ENCODE measurements at places on chromosomes 12 and 14.

- DNase-seq = peak; percentile 5
Observed at GRCh38 chr12:92185052-92185451, 39.4 kb upstream of the BTG1 start.

DNA sequence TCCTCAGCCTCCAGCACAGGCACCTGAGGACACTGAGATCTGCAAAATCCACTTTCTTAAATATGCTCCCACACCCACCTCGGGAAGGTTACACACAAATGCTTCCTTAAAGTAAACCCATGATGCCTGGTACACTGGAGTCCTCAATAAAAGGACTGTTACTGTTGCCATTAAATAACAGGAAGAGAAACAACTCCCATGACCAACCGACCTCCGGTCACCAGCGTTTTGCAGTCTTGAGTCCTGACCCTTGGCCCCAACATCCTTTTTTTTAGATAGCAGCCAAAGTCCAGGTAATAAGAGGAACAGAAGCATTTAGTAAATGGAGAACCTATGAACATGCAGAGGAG lies 42.4 kb downstream of the ITPK1 start:
- no peak for DNase-seq

DNA sequence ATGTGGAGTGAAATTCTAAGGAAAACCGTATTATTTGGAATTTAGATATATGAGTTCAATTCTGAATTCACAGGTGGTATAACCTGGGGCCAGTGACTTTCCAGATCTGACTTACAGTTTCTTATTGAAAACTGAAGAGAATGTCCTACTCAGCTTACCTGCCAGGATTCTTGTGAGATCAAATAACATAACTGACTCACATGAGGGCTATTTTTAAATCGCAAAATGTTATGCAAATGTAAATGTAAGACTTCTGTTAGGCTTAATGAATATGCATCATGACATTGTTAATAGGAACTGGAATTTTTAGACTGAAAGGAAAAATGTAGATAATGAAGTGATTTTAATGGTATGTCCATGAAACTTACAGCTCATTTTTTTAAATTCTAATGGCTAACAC lies 1142.1 kb downstream of the FLRT2 start:
- DNase-seq = no peak

- DNase-seq = no peak
Observed at GRCh38 chr14:71593966-71594365, 338.3 kb upstream of the RGS6 start.

GRCh38 chr12:56836317-56836716 lies 73.2 kb downstream of the HSD17B6 start:
- no peak for DNase-seq

DNA sequence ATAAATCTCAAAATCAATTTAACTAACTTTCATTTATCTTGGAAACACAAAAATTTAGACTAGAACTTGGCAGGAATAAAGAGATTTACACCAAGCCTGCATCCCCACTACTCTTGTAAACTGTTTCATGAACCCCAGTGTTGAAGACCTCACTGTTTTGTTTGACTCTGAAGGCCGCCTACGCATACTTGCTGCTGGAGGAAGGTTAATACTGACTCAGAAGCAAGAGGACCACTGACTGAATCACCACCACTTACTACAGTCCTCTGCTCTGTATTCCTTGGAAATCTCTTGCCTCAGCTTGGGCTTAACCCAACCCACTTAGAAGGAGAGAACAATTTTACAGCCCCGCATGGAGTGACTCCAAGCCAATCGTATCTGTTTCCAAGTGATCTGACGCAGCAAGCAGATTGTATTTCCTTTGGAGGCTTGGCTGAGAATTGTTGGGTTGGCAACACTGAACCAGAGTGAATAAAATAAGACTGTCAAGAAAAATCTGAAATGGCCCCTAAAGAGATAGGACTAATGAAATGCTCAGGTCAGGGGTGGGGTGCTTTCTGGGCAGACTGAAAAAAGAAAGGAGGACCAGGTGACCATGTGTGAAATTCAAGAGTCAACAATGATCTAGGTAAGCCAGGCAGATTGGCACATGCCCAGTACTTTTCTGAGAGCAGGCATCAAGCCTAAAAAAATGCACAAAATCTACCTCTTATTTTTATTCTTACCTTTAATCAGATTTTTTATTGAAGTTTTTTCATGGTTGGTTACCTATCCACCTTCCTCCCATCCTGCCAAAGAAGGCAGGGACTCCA lies 248.6 kb downstream of the ZFP36L1 start:
- DNase-seq = no peak

GRCh38 chr12:30908722-30909348 lies 17.7 kb upstream of the TSPAN11 start:
- DNase-seq = no peak

GRCh38 chr12:58044966-58045365 lies 103.6 kb downstream of the ATP23 start:
- no peak for DNase-seq

DNA sequence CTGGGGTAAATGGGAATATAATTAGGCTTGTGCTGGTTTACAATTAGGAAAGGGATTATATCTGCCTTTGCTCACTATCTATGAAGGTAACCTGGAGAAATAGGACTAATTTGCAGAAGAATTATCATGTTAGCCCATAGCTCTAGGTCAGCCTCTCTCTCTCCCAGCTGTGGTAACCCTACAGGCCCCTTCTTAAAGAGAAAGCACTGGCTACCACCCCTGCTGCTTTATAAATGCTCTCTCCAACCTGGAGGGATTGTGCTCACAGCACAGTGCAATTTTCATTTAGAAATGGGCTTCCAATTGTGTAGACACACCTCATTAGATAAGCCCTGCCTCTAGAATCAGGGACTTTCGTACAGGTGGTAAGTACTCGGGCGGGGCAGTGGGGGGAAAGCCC lies 22.7 kb upstream of the MGST1 start:
- DNase-seq = no peak
